ENCODE measurements at places on chromosomes 12 and 14. TPM values are rescaled to one million over a fixed set of nuclear protein-coding genes. Genes with fewer than 3 reads are reported as not detected.

NOXRED1 gene
- total RNA-seq: not detected

DNA sequence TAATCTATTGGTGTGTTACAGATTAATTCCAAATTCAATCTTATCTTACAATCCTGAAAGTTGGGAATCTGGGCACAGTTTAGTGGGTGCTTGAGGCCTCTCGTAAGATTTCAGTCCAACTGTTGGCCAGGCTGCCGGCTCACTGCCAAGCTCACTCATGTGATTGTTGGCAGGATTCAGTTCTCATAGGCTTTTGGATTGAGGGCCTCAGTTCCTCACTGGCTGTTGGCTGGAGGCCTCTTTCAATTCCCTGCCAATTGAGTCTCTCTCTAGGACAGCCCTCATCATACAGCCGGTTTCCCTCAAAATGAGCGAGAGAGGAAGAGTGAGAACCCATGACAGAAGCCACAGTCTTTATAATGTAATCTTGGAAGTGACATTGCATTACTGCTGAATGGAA, 123.5 kb upstream of the FBXO33 start:
- peak; percentile 61 for DNase-seq

DNA sequence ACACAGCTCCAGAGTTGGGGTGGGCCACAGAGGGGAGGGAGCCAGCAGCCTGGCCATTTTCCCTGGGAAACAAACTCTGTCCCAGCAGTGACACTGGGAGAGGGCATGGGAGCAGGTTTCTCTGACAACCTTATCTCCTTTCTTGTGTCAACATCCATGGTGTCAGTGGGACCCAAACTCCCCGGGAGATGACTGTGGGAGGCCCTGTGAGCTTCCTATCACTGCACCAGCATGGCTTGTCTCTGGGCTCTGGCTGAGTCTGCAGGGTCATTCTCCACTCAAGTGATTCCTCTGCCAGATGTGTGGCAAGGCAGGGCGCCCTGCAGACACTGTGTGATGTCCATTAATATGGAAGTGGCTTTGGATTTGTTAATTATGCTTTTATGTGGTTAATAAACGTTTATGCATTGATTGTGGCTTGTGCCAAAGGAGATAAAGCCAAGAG, 10.1 kb downstream of the LRTM2 start:
- DNase-seq: no peak

- no peak for DNase-seq
Measured at GRCh38 chr12:124184456-124184855, 110.4 kb upstream of the RFLNA start.

DNA sequence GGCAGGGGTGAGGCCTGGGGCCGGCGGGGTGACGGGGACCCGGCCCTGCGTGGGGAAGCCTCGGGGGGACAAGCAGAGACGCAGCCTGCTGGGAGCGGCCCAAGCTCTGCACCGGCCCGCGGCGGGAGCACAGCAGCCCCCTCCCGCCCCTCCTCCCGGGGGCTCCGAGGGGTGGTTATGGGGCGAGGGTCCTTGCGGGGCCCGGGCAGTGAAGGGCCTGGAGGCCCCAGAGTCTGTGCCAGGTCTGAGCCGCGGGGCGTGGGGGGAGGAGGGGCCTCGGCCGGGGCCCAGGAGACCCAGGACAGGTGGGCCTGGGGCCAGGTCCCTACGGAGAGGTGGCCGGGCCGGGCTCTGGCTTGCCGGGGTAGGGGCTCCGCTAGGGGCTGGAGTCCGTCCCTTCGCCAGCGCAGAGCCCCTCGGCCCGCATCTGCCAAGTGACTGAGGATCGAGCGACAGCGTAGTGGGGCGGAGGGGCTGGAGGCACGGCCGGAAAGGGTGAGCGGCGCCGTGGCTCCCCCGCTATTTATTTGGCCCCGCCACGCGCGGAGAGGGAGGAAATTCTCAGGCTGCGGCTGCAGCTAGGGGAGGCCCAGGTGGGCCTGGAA, 495 bp downstream of the TMEM121 start:
- no peak for DNase-seq

Data from tongue (tissue), 3 donors.